Stimulated activated CD4-positive, alpha-beta T cell treated with anti-CD3 and anti-CD28 coated beads, Interleukin-15, amount 100 ng/mL, for 1 hour (primary cell): ENCODE measurements at places on chromosomes 5 and 9.

GRCh38 chr5:27908341-27908740 is 870.0 kb upstream of the CDH9 start:
- no peak for DNase-seq

- peak; percentile 76 for DNase-seq
Observed at GRCh38 chr5:123511648-123512605, at the start of gene CSNK1G3. TSS of gene CSNK1G3 (plus strand) at chr5:123512177. CDS start at chr5:123545664, 33,487 bp downstream.

DNA sequence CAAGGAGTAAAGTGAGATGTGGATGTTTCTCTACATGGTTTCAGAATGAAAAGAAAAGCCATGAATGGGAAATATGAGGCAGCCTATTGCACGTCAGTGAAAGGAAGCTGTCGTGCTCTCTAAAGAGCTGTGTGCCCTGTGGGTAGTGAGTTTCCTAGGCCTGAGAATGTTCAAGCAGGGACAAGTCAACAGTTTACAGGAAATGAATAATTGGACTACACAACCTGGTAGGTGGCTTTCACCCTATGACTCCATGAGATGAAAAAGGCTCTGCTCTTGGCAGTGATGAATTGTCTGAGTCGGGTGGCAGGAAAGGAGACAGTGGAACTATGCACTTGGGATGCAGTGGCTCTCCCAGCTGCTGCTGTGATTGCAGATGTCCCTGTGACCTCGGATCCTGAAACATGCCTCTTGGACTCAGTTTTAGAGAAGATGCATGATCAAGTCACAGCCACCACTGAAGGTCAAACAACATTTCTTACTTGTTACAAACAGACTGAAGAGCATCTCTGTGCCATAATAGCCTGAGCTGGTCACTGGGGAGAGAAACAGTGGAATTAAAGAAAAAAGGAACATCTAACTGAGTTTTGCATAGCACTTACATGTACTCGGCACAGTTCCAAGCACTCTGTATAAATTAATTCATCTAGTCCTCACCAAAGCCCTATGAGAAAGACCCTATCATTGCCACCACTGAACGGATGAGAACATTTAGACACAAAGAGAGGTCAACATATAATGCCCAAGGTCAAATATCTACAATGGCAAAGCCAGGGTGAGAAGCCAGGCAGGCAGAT is 293.7 kb downstream of the SPOCK1 start:
- no peak for DNase-seq

DNA sequence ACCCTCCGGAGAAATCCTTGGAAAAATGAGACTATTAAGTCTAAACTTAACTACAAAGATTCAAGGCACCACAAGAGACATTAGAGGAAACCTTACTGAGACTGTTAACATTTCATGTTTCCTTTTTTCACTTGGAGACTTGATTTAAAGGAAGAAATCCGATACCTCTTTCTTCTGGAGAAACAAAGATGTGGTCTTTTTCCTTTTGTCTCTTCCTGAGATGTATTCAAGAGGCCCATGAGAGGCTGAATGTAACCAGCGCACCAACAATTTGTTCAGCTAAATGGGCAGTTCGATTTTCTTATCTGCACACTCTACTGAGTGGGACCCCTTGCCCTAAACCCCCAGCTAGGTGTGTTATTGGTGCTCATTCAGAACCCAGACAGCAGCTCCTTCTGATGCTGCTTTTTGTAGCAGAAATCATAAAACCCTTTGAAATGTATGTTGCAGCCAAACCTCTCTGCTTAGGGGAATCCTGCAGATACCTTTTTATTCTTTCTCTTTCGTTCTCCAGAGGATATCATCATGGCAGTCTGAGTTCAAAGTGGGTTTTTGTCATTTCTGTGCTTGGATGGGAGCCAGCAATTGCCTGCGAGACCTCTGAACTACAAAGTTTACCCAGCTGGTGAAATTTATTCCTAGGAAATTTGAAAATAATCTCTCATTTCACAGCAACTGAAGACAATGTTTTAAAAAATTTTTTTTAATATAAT is 41.9 kb upstream of the ACTBL2 start:
- DNase-seq = no peak

DNA sequence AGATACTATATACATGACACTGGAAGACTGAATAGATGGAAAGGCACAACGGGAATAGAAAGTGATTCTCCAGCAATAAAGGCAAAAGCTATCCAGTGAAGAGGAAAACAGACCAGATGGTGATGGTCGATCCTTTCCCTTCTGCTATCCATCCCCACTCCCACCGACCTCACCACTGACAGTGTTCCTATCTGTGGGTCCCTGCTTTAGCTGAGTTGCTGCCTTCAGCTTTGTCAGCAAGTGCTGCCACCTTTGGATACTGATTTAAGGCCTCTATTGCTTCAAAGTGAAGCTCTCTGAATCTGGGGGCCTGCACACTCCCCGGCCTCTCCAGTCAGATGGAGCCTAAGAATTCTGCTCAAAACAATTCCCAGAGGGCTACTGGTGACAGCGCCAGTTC is 32.3 kb downstream of the EPB41L4A start:
- DNase-seq = no peak

- DNase-seq = no peak
Observed at GRCh38 chr9:120879446-120879845, 2.5 kb upstream of the PHF19 start.
